ENCODE measurements at places on chromosomes 5 and 9. TPM values are rescaled to one million over a fixed set of nuclear protein-coding genes. Genes with fewer than 3 reads are reported as not detected.

- no peak for DNase-seq
Observed at GRCh38 chr5:118906947-118907346, 81.4 kb downstream of the DTWD2 start.

- DNase-seq: no peak
Observed at GRCh38 chr5:109908366-109908765, 218.6 kb downstream of the MAN2A1 start.

- no peak for DNase-seq
Observed at GRCh38 chr5:58187432-58188261, 272.2 kb downstream of the PLK2 start.

DNA sequence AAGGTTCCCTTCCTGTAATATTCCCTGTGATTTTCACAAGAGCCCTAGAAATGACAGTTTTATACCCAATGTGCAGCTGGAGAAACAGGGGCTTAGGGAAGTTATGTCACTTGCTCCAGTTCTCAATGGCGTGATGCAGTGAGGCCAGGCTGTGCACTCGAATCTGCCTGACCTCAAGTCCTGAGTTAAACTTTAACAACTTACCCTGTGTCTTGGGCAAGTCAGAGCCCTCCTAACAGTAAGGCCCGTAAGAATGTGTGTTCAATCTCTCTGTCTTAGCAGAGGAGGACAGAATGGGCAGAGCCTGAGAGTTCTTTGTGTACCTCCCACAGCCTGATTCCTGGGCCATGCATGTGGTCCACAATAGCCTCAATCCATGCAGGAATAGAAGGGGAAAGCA, 181.1 kb downstream of the TRIM32 start:
- DNase-seq: no peak

GRCh38 chr5:9712911-9713310, 82.8 kb upstream of the TAS2R1 start:
- no peak for DNase-seq

PFN3 gene
- total RNA-seq: not detected

Measured in right lobe of liver (tissue), 6 donors.